ENCODE measurements at places on chromosomes 6 and 20. TPM values are rescaled to one million over a fixed set of nuclear protein-coding genes. Genes with fewer than 3 reads are reported as not detected.

- no peak for DNase-seq
These were observed 17.5 kb upstream of the CHRNA4 start for GRCh38 chr20:63378626-63379025.

- peak; percentile 84 for DNase-seq
These were observed 174.1 kb downstream of the DOK5 start for GRCh38 chr20:54649511-54649962.

GRCh38 chr6:38549795-38550194, 89.9 kb downstream of the BTBD9 start:
- DNase-seq: no peak

The PKIG gene
- 134 TPM for total RNA-seq

The TPD52L1 gene
- total RNA-seq: 21.7 TPM
